Progenitor cell of endocrine pancreas (in vitro differentiated cells): ENCODE measurements at places on chromosomes 1 and 21.

DNA sequence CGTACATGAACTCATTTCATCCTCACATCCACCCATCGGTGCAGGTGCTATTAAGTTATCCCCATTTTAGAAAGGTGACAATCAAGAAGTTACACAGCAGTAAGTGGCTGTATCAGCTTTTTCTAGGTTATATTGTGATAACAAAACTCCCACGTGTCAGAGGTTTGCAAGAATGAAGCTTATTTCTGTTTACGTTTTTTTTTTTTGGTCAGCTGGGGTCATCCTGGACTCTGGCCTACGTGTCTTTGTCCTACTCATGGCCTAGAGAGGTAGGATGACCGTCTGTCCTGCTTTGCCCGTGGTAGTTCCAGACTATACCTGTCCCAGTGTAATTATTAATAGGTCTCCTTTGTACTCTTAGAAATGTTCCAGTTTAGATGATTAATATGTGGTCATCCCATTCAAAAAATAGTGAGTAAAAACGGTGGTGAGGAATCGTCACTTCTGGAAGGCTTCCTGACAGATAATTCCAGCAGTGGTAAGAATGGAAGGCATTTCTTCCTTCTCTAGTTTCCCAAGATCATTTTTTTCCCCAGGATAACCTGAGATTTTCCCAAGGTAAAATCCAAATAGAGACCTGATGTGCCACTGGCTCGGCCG is 64.2 kb upstream of the KIF26B start:
- no peak for DNase-seq

DNA sequence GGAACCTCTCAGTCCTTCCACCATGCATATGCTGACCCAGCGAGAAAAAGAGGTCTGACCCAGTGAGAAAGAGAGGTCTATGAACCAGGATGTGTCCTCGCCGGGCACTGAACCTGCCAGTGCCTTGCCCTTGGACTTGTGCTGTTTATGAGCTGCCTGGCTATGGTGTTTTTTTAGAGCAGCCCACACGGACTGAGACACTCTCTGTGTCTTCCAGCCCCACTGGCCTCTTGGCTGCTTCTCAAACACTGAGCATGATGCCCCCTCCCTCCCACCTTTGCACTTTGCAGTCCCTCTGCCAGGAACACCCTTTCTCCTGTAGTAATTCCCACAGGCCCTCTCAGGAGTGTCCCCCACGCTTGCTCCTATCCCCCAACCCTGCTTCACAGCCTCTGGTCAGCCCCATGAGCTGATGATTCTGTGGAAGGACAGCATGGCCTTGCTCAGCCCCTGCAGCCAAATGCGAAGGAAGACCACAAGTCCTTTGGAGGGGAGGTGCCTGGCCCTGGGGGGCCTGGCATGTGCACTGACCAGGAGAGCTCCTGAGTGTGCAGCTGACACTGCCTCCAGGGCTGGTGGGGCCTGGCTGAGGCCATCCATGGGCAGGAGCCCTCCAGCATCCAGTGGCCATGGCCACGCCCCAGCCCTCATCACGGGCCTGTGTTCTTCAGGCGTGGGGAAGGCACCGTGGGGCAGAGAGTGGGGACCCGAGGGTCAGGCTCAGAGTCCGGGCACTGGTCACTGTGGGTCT is 23.8 kb downstream of the WNT3A start:
- no peak for DNase-seq

DNA sequence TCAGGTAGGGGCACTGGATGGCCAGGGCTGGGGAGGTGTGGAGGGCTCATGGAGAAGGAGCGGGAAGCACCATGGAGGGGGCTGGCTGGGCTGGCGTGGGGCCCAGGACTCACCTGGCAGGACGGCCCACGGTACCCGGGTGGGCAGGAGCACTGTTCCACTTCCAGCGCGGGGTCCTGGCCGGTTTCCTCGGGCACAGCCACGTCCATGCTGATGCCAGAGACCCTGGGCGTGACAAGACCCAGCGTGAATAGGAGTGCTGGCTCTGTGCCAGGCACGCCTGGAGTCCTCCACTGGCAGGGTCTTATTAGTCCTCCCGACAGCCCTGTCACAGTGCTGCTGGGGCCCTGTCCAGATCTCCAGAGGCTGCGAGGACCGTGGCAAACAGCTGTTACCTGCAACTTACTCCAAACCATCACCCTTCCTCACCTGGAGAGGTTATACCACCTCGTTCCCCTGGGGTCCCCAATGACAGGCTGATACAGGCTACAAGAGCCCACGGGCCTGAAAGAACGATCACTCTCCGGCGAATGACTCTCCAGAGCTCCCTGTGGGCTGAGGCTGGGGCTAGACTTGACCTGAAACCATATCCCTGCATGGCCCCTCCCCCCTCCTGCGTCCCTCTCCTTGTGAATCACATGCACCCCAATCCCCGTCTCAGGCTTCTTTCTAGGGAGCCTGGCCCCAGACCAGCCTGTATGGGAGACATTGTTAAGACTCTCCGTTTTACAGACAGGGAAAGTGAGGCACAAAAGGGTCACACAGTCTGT is 62.1 kb downstream of the HSPG2 start:
- no peak for DNase-seq

GRCh38 chr1:53023546-53023945 is 38.5 kb upstream of the PODN start:
- no peak for DNase-seq

- peak; percentile 67 for DNase-seq
These were observed 36.3 kb downstream of the PRDM16 start for GRCh38 chr1:3105167-3105863.
